ENCODE measurements at places on chromosomes 6 and 20.

DNA sequence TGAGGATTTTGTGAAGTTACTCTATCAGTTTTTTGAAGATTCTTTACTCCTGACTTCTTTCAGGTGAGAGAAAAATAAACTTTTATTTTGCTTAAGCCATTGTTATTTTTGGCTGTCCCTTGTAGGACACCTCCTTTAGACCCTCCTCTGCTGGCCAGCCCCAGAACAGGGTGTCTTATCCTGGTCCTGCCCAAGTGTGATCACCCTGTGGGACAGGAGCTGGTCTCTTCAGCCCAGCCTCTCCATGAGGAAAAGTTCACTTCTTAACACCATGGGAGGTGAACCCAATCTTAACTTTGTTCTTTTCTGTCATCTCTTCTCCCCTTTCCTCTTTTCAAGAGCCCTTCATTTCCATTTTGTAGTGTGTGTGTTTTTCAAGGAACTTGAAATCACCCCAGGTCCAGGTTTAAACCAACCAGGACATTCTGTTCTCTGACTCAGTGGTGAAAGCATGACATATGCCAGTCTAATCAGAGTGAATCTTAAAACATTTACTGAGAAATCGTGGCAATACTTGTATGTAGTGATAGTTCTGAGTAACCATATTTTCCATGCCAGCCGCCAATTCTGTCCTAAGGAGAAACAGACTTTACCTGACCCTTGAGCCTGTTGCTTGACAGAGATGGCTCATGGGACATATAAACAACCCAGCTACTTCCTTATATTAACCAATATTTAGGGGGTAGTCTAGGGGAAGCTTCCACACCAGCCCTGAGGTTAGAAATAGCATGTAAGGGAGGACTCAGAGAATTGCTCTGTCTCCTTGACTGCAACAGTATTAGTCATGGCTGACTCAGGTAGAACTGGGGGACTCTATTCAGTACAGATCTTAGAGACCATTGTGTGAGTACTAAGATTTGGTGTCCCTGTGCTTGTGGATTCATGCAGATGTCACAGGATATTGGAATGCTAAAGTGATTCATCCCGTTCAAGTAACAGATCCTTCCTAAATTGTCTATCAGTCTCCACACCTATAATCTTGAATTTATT lies 48.8 kb downstream of the FLRT3 start:
- no peak for DNase-seq

GRCh38 chr6:119052292-119052889 lies 26.1 kb downstream of the FAM184A start:
- DNase-seq, result no peak

- peak; percentile 34 for DNase-seq
These were observed 214.8 kb upstream of the MMS22L start for GRCh38 chr6:97497713-97498331.

- no peak for DNase-seq
These were observed 3.0 kb upstream of the ARID1B start for GRCh38 chr6:156773935-156774852.

DNA sequence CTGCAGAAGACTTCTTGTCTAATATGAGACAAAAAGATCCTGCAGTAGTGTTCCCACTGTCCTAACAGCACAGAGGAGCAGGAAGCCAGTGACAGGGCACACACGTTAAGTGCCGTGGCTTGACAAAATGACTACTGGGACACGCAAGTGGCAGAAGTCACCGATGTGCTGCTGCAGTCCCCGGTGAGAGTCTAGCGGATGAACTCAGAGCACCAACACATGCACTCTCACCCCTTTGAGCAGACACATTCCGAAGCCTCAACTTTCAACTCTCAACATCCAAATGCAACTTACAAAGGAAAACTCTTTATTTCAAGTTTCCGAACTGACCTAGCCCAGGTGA lies 898 bp downstream of the LAMA4 start:
- no peak for DNase-seq

DNA sequence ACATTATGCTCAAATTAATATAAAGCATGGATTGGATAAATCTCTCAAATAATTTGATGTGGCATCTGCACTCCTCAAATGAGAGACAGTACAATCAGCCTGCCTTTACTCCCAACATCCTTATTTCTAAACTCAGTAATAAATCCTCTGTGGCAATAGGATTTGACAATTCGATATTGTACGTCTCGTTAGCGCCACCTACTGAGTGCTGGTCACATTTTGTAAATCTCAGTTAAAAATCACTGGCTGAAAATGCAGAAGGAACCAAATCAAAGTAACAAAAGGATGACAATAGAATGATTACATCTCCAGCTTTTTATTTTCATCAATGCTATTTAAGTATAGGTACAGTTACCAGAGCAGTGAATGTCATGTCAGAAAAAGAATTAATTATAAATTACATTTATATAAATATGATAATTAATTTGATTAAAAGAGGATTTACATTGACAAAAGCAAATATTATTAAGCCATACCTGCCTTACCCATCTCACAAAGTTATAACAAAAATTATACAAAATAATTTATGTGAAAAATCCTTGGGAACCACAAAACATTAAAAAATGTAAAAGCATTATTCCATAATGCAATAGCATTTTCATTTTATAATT lies 20.2 kb upstream of the GJE1 start:
- DNase-seq, result peak; percentile 18

DNA sequence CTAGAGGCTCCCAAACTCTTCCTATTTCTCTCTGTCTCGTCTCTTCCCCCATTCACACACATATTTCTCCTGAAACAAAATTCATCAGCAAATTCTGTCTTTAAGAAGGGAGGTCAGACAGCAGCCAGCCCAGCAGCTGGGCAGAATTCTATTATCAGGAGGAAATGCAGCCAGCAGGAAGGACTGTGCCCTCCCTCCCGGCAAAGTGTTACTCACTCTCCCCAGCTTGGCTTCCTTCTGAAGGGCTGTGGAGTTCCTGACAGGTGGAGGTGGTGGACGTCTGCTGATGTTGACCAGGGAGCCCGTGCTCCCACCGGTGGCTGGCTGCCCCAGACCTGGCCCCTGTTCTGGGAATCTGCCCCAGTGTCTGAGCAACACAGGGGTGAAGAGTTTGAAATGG lies 37.3 kb downstream of the KCNB1 start:
- no peak for DNase-seq

DNA sequence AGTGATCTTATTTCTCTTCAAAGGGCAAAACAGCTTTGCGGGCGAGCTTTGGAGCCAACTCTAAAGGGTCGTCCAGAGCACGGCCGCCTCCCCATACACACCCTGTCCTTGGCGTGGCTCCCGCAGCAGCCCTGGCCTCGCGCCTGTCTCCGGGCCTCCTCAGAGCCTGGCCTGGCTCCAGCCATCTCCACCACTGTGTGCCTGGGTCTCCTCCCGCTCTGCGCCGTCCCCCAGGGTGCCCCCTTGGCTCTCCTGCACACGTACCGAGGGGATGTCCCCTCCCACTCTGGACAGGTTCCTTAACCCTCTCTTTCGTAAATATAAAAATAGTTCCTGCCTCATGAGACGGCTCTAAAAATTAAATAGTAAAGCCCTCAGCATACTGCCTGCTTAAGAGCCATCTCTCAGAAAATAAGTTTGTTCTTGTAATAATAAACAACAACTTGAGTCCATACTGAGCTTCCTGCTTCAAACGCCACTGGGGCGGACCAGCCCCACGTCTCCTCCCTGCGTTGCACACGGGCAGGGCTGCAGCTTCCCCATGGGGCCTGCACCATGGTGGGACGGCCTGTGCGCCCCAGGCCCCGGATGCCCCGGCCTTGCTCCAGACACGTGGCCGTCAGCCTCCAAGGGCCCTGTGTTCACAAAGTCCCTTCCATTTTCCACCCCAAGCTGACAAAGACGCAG lies 226.2 kb downstream of the TTLL2 start:
- no peak for DNase-seq

- no peak for DNase-seq
These were observed 25.5 kb upstream of the NOL4L start for GRCh38 chr20:32610472-32611218.

GRCh38 chr6:98827295-98828159 lies 6.8 kb upstream of the POU3F2 start:
- no peak for DNase-seq

GRCh38 chr6:170448317-170448716 lies 104.8 kb downstream of the PSMB1 start:
- DNase-seq, result no peak

DNA sequence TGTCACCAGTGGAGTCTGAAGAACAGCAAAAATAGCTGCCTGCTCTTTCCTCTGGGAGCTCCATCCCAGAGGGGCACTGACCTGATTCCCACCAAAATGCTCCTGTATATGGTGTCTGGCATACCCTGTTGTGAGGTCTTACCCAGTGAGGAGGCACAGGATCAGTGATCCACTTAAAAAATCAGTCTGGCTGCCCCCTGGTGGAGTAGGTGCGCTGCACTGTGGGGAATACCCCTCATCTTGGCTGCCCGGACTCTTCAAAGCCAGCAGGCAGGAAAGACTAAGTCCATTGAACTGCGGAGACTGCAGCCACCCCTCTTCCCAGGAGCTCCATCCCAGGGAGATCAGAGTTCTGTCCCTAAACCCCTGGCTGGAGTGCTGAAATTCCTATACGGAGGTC lies 230.9 kb upstream of the HTR1E start:
- no peak for DNase-seq

GRCh38 chr6:130050230-130050629 lies 31.8 kb downstream of the L3MBTL3 start:
- DNase-seq, result no peak

DNA sequence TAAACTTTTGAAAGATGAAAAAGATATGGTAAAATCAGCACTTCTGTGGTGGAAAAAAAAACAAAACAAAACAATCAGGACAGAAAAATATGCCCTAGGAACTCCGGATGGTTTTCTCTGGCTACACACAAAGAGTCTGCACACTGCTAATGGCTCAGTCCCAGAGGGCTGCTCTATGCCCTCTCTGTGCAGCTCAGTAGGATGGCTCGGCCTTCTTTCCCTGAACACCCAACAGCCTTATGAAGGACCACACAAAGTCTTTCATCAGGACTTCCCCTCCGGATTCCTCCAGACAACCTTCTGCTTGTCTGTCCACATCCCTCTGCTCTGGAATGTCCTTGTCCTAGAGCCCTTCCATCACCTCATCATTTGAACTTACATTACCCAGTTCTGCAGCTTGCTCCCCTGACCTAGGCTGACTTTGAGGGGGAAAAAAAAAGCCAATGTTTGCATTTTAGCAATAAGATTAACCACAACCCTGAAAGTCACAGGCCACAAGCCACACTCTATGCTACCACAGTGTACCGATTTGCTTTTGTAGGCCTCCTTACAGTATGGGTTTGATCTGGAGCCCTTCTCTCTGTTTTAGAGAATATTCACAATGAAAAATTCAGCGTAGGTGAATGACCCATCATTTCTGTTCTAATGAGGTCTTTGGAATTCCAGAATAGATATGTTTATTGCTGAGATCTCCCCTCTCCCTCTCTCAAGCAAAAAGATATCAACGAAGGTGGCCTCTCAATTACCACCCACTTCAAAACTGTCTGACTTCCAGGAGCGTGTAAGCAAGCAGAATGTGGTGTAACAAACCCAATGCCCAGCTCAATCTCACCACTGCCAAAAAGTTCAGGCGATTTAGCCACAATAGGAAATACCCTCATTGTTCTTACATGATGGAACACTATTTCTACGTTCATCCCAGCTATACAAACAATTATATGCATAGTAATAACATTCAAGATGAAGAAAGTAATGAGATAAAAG lies 164.0 kb downstream of the GMDS start:
- no peak for DNase-seq

GRCh38 chr6:109420751-109421150 lies 19.7 kb downstream of the PPIL6 start:
- no peak for DNase-seq

- DNase-seq, result no peak
These were observed 324.8 kb downstream of the SMOC2 start for GRCh38 chr6:168765752-168766151.

DNA sequence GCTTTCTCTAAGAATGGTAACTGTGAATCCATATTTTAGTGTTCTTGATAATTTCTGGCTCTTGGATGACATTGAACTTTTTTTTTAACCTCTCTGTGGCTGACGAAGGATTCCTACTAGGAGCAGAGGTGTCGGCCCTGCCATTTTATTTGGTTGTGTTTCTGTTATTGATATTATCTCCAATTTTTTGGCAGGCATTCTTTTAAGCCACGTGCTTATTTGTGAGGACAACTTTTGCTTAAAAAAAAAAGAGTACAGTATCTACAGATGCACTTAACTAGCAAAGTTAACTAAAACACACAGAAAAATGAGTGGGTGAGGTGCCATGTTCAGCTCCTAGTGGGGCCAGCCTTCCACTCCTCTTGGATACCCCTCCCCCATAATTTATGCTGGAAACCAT lies 1.1 kb downstream of the FANCE start:
- no peak for DNase-seq

DNA sequence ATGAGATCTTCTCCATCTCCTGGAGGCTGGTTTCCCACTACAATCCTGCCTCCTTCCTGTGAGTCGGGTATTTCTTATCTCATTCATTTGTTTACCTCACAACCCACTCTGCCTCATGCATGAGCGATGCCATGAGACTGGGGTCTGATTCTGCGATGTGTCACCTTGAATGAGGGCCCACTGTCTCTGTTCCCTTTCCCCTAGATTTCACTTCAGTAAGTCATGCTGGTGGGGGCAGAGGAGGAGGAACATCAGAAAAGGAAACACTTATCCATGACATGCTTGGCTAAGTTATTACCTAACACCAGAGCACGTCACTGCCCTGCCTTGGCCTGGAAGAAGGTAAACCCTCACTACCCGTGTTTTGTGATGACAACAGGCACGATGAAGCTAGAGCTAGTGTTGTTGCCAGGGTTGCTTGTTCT lies 337.4 kb upstream of the PRDM1 start:
- peak; percentile 96 for DNase-seq

DNA sequence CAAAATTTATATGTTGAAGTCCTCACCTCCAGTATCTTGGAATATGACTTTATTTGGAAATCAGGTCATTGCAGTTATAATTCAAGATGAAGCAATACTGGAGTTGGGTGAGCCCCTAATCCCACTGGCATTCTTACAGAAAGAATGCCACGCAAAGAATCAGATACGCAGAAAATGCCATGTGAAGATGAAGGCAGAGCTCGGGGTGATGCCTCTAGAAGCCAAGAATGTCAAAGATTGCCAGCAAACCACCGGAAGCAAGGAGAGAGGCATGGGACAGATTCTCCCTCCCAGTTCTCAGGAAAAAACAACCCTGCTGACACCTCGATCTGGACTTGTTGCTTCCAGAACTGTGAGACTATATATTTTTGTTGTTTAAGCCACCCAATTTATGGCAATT lies 273.4 kb upstream of the CITED2 start:
- DNase-seq, result no peak

GRCh38 chr6:64428186-64428585 lies 792.6 kb downstream of the PHF3 start:
- no peak for DNase-seq

DNA sequence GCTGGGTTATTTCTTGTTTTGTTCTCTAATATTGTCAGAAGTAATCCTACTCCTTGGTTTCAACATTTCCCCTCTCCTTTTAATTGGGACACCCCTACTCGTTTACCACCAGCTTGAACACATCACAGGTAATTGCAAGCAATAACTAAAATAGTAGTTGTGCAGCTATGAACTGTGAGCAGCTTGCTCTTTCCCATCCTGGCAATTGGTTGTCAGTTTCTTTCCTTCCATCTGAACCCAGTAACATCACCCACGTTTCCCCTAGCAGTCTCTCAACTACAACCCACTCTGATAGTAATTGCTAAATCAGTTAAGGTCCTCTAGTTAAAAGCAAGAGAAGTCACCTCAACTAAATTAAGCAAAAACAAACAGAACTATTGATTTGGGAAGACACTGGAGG lies 47.6 kb upstream of the GNRH2 start:
- no peak for DNase-seq

- peak; percentile 80 for DNase-seq
These were observed 8.1 kb upstream of the ZBP1 start for GRCh38 chr20:57628047-57628961.
